Muscle of leg (tissue), 16 donors: ENCODE measurements at places on chromosomes 3 and 15. TPM values are rescaled to one million over a fixed set of nuclear protein-coding genes. Genes with fewer than 3 reads are reported as not detected.
A peak's percentile ranks its signal among the peaks of the same experiment; 100 is the strongest.

- no peaks in the 10 kb centered on the region for H3K27me3 ChIP-seq
- peaks cover 15% of the 10 kb centered on the region for H3K4me1 ChIP-seq
- H3K27ac ChIP-seq = peak overlapping the region; percentile 56
Measured at GRCh38 chr15:25776071-25776746, 86.9 kb downstream of the ATP10A start.

GRCh38 chr3:149174901-149175300 lies 45.5 kb downstream of the HPS3 start:
- no peak overlapping the region for H3K4me3 ChIP-seq
- no peaks in the 10 kb centered on the region for H3K27me3 ChIP-seq
- peaks cover 4% of the 10 kb centered on the region for H3K36me3 ChIP-seq
- no peak for DNase-seq
- H3K4me1 ChIP-seq = no peaks in the 10 kb centered on the region

DNA sequence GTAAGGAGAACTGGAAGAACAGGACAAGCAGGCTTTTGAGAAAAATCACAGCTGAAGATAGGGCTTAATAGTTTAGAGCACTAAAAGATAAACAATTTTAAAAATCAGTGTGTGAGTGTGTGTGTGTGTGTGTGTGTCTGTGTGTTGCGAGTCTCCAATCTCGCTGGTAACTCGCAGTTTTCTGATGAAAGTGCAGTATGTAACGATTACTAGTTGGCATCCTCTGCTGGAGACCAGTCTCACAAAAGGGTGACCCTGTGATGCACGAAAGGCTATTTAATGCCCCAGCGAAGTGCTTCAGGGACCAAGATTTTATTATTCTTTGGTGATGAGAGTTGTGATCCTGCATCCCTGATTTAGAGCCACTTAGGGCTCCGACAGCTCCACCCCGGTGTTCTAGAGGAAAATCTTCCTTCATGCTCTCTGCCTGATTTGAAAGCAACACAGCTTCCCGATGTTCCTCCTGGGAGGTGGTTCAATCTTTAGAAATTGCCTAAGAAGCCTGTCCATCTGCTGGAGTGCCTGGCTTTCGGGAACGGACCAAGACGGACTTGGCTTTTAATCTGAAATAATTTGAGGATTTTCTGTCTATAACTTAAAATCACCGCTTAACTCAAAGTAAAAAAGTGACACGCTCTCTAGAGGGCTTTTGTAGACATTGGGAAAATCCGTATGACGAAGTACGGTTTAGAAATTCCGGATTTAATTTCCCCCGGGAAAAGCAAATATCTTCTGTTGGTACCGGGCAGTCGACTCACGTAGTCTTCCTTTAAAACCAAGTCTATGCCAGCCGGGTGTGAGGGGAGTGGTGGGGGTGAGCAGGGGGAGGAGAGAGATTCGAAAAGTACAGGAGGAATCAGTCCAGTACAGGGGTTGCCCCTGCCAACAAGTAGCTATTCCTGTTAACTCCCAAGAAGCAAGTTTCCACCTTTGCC lies 1.1 kb upstream of the ALCAM start:
- H3K27ac ChIP-seq = peak overlapping the region; percentile 18
- H3K27me3 ChIP-seq = peaks cover 31% of the 10 kb centered on the region
- peak overlapping the region; percentile 80 for H3K4me3 ChIP-seq

GRCh38 chr3:73536952-73537351 lies 87.8 kb downstream of the PDZRN3 start:
- no peak overlapping the region for H3K27ac ChIP-seq
- peak; percentile 83 for DNase-seq
- H3K27me3 ChIP-seq = no peaks in the 10 kb centered on the region

DNA sequence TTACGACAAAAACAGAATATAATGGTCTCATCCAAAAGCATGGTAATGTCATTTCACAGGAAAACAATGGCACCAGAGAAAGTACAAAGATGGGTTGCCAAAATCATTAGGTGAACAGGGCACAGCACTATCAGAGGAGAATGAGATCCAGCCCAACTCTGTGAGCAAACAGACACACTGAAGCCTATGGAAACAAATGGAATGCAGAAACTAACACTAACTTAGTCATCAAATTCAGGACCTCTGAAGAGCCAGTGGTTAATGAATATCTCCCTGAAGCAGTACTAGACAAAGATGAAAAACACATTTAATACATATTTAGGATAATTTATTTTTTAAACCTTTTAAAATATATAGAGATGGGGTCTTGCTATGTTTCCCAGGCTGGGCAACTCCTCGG lies 14.6 kb upstream of the RPS17 start:
- H3K4me3 ChIP-seq = no peak overlapping the region
- DNase-seq = no peak
- no peak overlapping the region for H3K27ac ChIP-seq
- peaks cover 9% of the 10 kb centered on the region for H3K27me3 ChIP-seq

DNA sequence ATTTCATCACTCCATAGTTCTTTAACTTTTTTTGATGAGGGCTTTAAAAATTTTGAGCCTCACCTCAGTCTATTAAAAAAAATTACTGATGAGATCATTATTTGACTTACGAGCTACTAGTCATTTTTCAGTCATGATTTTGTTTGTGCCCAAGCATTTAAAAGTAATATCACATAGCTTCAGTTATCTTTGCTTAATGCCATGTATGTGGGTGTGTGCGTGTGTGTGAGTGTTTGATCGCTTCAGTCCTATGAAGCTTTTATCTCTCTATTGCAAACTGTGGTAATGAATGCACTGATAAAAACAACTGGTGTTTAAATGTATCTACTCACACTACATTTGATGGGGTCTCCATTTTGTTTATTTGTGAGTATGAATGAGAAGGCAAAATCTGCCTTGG lies 49.8 kb downstream of the RSRC1 start:
- H3K36me3 ChIP-seq = no peaks in the 10 kb centered on the region
- no peak for DNase-seq
- H3K4me3 ChIP-seq = no peak overlapping the region
- no peaks in the 10 kb centered on the region for H3K4me1 ChIP-seq
- no peaks in the 10 kb centered on the region for H3K27me3 ChIP-seq
- H3K27ac ChIP-seq = no peak overlapping the region

DNA sequence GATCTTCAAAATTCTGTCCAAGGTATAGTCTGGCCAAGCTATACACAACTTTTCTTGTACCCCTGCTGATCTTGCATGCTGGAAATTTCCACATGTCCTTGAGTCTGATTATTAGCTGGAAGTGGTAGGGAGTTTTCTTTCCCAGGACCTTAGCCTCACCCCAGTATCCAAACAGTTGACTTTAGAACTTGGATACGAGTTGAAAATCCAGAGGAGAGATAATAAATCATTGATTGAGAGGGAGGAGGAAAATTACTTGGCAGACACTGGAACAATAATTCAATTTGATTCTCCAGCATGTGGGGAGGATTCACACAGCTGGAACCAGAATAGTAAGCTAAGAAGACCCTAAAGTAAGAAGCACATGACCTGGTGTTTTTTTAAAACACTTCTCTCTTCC lies 116.4 kb downstream of the IL5RA start:
- H3K4me1 ChIP-seq = no peaks in the 10 kb centered on the region
- H3K27me3 ChIP-seq = no peaks in the 10 kb centered on the region
- no peak overlapping the region for H3K4me3 ChIP-seq

DNA sequence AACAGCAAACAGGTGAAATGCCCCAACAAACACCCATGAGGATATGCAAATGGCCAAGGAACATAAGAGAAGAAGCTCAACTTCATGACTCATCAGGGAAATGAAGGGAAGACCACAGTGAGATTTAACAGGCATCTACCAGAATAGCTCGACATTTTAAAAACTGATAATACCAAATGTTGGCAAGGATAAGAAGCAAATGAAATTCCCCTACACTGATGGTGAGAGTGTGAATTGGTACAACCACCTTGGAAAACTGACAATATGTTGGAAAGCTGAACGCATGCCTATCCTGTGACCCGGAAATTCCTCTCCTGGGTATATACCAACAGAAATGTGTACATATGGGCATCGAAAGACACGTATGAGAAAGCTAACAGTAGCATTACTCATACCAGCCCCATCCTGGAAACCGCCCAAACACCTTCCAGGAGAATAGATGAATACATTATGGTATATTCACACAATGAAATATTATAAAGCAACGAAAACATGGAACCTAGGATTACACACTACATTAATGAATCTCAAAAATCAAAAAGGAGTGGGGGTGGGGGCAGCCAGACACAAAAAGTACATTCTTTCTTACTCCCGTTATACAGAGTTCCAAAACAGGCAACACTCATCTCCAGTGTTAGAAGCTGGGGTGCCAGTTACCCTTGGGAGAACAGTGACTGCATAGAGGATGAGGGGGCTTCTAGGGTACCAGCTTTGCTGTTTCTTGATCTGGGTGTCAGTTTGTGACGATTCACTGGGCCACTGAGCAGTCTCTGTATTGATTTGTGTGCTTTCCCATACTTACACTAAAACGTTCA lies 16.9 kb downstream of the RFTN1 start:
- peaks cover 11% of the 10 kb centered on the region for H3K36me3 ChIP-seq
- no peak overlapping the region for H3K4me3 ChIP-seq
- H3K27me3 ChIP-seq = no peaks in the 10 kb centered on the region
- DNase-seq = no peak
- no peak overlapping the region for H3K27ac ChIP-seq
- peaks cover 3% of the 10 kb centered on the region for H3K4me1 ChIP-seq

- H3K27ac ChIP-seq = no peak overlapping the region
- no peaks in the 10 kb centered on the region for H3K4me1 ChIP-seq
- H3K4me3 ChIP-seq = no peak overlapping the region
- no peaks in the 10 kb centered on the region for H3K27me3 ChIP-seq
Measured at GRCh38 chr3:98151241-98151640, 4.0 kb downstream of the OR5H14 start.

- no peak overlapping the region for H3K27ac ChIP-seq
- no peak for DNase-seq
- H3K36me3 ChIP-seq = no peaks in the 10 kb centered on the region
- H3K4me3 ChIP-seq = no peak overlapping the region
- no peaks in the 10 kb centered on the region for H3K27me3 ChIP-seq
Measured at GRCh38 chr3:116429479-116430269, 15.6 kb downstream of the LSAMP start.

- H3K4me3 ChIP-seq = no peak overlapping the region
- H3K27ac ChIP-seq = no peak overlapping the region
- H3K4me1 ChIP-seq = no peaks in the 10 kb centered on the region
- no peak for DNase-seq
Measured at GRCh38 chr3:59411694-59412093, 361.9 kb upstream of the CFAP20DC start.

GRCh38 chr15:29141308-29142128 lies 128.1 kb downstream of the NSMCE3 start:
- DNase-seq = peak; percentile 77
- no peak overlapping the region for H3K27ac ChIP-seq
- peaks cover 5% of the 10 kb centered on the region for H3K4me1 ChIP-seq

DNA sequence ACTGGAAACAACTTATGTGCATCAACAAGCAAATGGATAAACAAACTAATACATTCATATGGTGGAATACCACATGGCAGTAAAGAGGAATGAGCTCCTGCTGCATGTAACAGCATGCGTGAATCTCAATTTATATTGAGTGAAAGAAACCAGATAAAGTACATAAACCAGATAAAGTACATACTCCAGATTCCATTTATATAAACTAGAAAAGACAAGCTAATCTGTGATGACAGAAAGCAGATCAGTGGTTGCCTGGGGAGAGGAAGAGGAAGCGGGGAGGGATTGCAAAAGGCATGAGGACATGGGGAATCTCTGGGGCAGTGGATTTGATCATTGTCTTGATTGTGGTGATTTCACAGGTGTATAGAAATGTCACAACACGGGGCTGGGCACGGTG lies 34.2 kb downstream of the LIMD1 start:
- H3K27ac ChIP-seq = no peak overlapping the region
- peaks cover 20% of the 10 kb centered on the region for H3K4me1 ChIP-seq
- peaks cover 11% of the 10 kb centered on the region for H3K36me3 ChIP-seq
- H3K27me3 ChIP-seq = no peaks in the 10 kb centered on the region
- no peak overlapping the region for H3K4me3 ChIP-seq

- H3K36me3 ChIP-seq = no peaks in the 10 kb centered on the region
- H3K4me1 ChIP-seq = peaks cover 74% of the 10 kb centered on the region
- peak overlapping the region; percentile 97 for H3K27ac ChIP-seq
- peak; percentile 97 for DNase-seq
- H3K4me3 ChIP-seq = no peak overlapping the region
- H3K27me3 ChIP-seq = no peaks in the 10 kb centered on the region
Measured at GRCh38 chr3:42067326-42067725, 23.8 kb upstream of the TRAK1 start.

GRCh38 chr3:129827765-129828164 lies 65.7 kb downstream of the TMCC1 start:
- DNase-seq = peak; percentile 25
- H3K4me1 ChIP-seq = peaks cover 4% of the 10 kb centered on the region
- no peak overlapping the region for H3K4me3 ChIP-seq
- H3K27ac ChIP-seq = no peak overlapping the region

- no peak overlapping the region for H3K27ac ChIP-seq
- peaks cover 14% of the 10 kb centered on the region for H3K27me3 ChIP-seq
- H3K4me1 ChIP-seq = peaks cover 4% of the 10 kb centered on the region
- H3K4me3 ChIP-seq = peak overlapping the region; percentile 43
- no peaks in the 10 kb centered on the region for H3K36me3 ChIP-seq
Measured at GRCh38 chr15:100373120-100373896, 31.5 kb upstream of the ADAMTS17 start.

GRCh38 chr3:13509059-13509815 lies 29.1 kb downstream of the HDAC11 start:
- H3K4me3 ChIP-seq = no peak overlapping the region
- peaks cover 2% of the 10 kb centered on the region for H3K36me3 ChIP-seq
- H3K4me1 ChIP-seq = peaks cover 21% of the 10 kb centered on the region
- H3K27me3 ChIP-seq = no peaks in the 10 kb centered on the region

DNA sequence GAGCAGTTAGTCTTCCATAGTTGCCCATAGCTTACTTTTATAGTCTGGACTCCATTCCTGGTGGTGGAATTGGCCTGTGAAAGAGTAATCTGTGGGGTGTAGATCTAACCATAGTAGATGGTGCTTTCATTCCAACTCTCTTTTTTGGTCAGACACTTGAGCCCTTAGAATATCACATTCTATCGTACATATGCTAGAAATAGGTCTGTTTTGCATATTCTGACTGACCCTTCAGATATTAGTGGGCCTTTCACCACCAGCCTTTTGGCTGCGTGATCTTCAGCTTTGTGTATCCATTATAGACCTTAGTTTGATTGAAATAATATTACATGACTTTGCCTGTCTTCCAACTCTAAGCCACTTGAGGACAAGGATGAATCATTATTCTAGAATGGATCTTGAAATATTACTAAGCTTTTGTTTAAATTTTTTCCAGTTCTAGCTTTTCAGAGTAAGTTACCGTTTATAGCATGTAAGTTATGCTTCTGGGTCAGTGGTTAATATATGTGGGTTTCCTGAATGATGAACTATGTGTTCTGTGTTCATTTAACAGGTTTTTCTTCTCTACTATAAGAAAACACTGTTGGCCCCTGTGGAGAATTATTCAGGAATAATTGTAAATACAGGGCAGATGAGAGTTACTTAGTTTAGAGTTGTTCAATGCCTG lies 8.7 kb downstream of the RAB7A start:
- H3K4me3 ChIP-seq = no peak overlapping the region
- no peaks in the 10 kb centered on the region for H3K36me3 ChIP-seq
- DNase-seq = no peak
- H3K27me3 ChIP-seq = no peaks in the 10 kb centered on the region
- no peak overlapping the region for H3K27ac ChIP-seq

COL8A1 gene
- 1.1 TPM for total RNA-seq

ITIH3 gene
- total RNA-seq = 0.84 TPM

DNAH12 gene
- total RNA-seq = 0.58 TPM

ISL2 gene
- 0.04 TPM for total RNA-seq

CAMP gene
- 0.49 TPM for total RNA-seq

CELF6 gene
- 1.2 TPM for total RNA-seq

GOLGA8T gene
- 0.27 TPM for total RNA-seq

DAZL gene
- not detected for total RNA-seq

TGM5 gene
- total RNA-seq = 0.13 TPM

TMEM202 gene
- not detected for total RNA-seq

ZNF717 gene
- 12.4 TPM for total RNA-seq

APH1B gene
- 10.4 TPM for total RNA-seq

BOC gene
- total RNA-seq = 54.2 TPM
